Fibroblast of skin of right quadriceps (primary cell): ENCODE measurements at places on chromosomes 3 and 15.

- peak; percentile 65 for DNase-seq
These were observed 15.9 kb downstream of the RPLP1 start for GRCh38 chr15:69468241-69469121.

DNA sequence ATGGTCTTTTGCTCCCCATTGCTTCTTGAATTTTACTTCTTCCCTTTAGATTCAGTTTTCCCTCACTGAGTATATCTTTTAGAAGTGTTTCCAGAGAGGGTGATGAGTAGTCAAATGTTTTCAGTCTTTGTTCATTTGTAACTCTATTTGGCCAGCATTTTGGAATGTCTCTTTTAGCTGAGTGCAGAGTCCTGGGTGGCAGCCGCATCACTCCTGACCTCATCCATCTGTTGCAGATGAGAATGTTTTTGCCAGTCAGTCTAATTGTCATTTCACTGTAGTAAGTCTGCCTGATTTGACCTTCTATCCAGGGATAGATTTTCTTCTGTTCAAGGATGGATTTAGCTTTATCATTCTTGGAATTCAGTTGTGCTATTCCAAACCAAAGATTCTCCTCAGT lies 7.3 kb downstream of the SRPRB start:
- no peak for DNase-seq

DNA sequence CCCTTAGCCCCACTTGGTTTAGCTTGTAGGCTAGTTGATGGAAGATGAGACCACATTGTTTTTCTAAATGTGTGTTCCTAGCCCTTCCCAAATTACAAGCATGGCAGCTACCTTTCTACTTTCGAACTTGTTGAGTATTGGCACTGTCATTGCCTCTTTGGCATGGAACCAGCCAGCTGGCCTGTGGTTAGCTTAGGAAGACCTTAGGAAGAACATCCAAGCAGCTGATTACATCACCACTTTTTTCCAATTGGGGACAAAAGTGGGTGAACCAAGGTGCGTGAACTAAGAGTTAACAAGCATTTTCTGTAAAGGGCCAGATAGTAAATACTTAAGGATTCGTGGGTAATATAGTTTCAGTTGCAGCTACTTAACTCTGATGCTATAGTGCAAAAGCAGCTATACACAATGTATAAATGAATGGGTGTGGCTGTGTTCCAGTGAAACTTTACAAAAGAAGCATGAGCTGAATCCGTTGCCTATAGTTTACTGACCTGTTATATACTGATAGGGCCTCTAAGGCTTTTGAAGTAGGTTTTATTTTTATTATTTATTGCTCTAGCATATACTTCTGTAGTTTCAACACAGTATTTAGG lies 8.5 kb downstream of the KLHL18 start:
- DNase-seq: no peak

- no peak for DNase-seq
These were observed 85.0 kb upstream of the XCR1 start for GRCh38 chr3:46112296-46112695.

- no peak for DNase-seq
These were observed 94.4 kb downstream of the DNAJB8 start for GRCh38 chr3:128372281-128372680.

DNA sequence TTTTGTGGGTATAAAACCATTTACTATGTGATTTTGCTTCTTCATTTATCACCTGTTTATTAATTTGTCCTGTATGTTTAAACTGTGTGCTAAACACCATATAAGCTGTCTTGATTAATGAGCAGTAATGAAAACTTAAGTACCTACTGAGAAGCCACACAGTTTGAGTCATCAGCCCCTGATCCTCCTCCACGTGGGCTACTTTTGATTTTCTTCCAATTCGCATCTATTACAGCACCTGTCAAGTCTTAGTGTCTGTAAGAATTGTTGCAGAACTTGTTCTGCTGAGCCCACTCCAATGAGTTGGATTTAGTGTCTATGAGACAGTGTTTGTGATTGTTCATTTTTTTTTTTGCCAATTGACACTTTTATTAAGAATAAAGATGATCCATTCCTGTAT lies 16.8 kb downstream of the EPHA6 start:
- no peak for DNase-seq

- no peak for DNase-seq
These were observed 61.4 kb downstream of the TASOR start for GRCh38 chr3:56621681-56622080.

- peak; percentile 52 for DNase-seq
These were observed 176.9 kb upstream of the LMCD1 start for GRCh38 chr3:8324747-8325146.

- no peak for DNase-seq
These were observed 446.9 kb downstream of the EDEM1 start for GRCh38 chr3:5634411-5634810.

GRCh38 chr3:39000008-39000450 lies 51.7 kb downstream of the SCN11A start:
- peak; percentile 66 for DNase-seq

DNA sequence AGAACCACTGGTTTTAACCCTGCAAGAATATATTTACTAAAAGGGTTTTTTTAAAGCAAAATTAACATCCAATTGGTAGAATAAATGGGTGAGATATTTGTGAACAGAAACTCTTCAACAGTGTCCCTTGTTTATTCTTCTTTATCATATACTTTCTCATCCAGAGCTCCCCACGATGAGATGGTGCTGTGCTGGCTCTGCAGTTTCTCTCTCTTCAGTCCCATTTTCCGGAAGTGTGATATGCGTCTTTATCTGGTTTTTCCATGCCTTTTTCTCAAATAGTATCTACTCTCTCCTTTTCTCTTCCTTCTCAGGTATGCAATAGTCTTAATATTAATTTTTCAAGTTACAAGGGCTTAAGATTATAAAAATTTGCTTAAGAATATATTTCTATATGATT lies 1.5 kb downstream of the EAF2 start:
- no peak for DNase-seq

DNA sequence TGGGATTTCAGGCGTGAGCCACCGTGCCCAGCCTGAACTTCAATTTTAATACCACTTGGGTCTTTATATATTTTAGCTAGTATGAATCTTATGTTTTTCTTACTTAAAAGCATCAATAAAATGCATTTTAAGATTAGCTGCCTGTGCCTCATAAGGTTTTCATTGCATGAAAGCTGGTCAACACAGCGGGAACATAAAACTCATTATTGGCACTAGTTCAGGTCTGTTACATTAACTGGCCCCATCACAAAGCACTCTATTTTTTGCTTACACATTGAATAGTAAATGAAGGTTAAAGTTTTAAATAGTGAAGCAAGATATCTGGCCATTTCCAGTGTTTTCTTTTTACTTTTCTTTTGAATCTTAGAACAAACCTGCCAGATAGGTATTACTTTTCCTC lies 145.6 kb upstream of the LYSMD4 start:
- no peak for DNase-seq

DNA sequence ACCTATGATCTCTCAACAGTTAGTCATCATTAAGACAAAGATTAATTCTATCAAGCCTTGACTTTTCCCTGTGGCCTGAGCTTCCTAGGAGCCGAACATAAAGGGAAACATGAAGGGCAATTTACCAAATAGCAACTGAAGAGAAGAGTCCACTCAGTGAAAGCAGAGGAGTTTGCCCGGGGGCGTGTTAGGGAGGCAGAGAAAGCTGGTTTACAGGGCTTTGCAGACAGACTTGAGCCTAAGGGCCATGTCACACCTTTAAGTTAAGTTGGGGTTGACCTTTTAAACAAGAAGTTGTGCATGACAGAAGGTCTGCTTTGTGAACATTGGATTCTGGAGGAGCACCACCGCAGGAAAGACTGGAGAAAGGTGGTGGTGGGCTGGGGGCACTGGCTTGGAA lies 701.8 kb upstream of the CFAP20DC start:
- no peak for DNase-seq

- no peak for DNase-seq
These were observed 16.2 kb upstream of the CCR9 start for GRCh38 chr3:45870099-45870498.

DNA sequence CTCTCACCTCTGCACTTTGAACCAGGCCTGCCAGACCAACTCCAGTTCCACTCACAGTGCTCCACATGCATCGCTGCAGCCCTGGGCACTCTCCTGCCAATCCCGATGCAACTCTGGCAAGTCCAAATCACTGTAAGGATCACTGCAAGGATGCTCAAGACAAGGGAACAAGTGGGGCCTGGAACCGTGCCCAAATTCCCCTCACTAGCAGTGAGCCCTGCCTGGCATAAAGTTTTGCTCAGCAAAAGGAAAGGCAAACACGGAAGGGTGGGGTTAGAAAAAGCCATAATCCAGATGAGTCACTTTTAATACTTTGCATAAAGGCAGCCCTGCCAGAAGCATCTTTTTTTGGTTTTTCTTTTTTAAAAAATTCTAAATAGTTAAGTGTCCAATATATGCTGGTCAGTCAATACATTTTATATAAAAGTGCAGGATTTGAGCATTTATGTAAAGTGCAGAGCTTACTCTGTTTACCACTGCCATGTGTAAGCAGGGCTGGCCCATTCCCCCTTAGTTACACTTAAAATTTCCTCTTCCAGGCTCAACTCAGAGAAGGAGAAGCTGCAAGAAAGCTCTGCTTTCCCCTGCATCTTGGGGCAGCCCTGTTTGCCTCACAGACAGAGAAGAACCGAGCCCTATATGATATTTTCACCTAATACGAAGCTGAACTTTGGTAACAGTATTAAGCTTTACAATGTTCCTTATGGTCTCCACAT lies 102.2 kb downstream of the CD47 start:
- DNase-seq: peak; percentile 71

DNA sequence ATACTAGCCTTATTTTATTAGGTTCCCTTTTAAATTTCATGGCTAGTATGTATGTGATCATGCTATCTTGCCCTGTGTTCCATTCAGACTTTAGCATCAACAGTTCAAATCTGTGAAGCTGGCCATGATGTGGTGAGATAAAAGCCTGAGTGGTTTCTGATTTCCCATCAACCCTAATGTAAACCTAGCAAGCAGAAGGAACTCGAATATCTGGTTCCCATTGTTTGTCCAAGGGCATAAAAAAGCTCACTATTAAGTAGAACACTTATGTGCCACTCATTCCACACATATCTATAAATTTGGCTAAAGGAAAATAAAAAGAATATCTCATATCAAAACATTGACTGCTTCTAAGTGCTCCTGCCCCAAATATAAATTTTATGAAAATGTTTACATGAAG lies 311.7 kb downstream of the CADM2 start:
- DNase-seq: no peak

- DNase-seq: no peak
These were observed 47.6 kb downstream of the IDH2 start for GRCh38 chr15:90054618-90055097.

- DNase-seq: peak; percentile 20
These were observed 36.1 kb downstream of the IL17RD start for GRCh38 chr3:57128826-57129667.

GRCh38 chr3:11452885-11453847 lies 181.0 kb downstream of the ATG7 start:
- peak; percentile 86 for DNase-seq

DNA sequence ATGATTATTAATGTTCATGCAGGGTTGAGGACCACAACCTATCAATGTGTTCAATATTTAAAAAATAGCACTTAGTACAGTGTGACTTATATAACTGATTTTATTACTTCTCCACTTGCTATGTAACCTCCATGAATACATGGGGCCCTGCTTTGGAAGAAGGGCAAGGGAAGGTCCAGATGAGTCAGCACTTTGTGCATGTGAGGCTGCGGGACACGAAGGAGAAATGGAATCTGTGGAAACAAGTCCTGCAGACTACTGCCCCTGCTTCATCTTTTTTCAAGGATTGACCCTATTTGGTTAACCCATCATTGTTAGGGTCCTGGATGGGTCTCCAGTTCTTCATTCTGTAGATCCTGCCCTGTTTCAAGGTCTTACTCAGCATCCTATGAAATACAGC lies 1.6 kb downstream of the NXPE3 start:
- DNase-seq: peak; percentile 75

DNA sequence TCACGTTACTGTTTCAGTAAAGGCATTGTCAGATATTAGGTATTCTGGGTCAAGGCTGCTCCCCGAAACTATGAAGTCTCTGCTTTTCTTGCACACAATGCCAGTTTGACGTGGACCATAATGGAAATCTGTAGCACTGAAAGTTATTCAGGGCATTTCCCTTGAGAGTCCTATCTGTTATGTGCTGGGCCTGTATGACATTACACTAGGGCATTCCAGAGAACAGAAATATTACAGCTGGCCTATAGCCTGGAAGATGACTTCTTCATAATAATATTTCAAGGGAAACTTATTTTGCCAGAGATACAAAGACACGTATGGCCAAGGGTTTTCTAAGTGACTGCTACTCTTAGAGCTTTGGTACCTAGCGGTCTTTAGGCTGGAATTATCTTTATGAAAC lies 613.6 kb upstream of the CBLB start:
- DNase-seq: peak; percentile 23

GRCh38 chr3:119322021-119322834 lies 28.0 kb downstream of the ARHGAP31 start:
- DNase-seq: peak; percentile 61

- no peak for DNase-seq
These were observed 294.3 kb downstream of the LRTM1 start for GRCh38 chr3:54633444-54634121.

DNA sequence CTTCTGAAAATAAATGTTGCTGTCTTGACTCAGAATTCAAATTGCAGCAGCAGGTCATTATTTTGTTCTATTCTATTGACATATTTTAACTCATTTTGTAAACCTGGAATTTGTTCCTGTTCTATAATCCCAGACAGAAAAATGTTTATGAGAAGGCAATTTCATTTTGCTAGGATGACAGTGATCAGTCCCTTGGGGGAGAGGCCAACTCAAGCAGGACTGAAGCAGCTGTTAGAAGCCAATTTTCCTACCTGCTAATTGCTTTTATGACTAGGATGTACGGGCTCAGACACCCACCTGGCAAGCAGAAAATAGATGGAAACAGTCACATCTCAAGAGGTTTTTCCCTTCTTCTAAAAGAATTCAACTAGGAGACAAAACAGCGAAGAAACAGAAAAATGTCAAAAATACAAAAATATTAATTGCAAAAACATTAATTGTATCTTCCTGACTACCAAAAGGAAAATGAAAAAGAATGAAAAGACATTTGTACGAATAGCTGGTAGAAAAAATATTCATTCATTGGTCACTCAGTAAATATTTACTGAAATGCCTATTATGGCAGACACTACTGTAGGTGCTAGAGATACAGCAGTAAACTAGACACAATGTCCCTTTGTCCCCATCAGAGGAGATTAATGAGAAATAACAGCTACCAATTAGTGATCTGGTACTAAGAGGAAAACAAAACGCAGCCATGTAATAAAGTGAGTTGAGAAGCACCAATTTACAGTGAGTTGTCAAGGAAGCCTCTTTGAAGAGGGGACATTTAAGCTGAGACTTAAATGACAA lies 73.5 kb downstream of the PEAK1 start:
- no peak for DNase-seq

- DNase-seq: no peak
These were observed 156.4 kb upstream of the AZI2 start for GRCh38 chr3:28504976-28505375.
